Stimulated activated CD4-positive, alpha-beta T cell treated with anti-CD3 and anti-CD28 coated beads, TNF-alpha, amount 100 ng/mL, for 1 hour (primary cell): ENCODE measurements at places on chromosomes 11 and 22.
A peak's percentile ranks its signal among the peaks of the same experiment; 100 is the strongest.

DNA sequence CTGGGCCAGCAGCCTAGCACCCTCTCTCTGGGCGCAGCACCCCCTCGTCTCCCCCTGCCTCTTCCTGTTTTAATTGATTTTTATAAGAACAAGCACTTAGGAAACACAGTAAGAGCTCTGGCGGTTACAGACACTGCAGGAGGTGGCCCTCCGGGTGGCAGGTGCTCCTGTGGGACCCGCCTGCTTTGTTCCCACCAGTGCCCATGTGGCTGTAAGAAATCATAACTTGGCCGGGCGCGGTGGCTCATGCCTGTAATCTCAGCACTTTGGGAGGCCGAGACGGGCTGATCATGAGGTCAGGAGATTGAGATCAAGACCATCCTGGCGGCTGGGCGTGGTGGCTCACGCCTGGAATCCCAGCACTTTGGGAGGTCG lies 18.4 kb downstream of the TSPAN4 start:
- DNase-seq, result no peak

- DNase-seq, result peak; percentile 13
Measured at GRCh38 chr22:23263651-23264555, 83.6 kb downstream of the BCR start.

GRCh38 chr11:68839054-68839865 lies 2.5 kb downstream of the CPT1A start:
- DNase-seq, result peak; percentile 87

DNA sequence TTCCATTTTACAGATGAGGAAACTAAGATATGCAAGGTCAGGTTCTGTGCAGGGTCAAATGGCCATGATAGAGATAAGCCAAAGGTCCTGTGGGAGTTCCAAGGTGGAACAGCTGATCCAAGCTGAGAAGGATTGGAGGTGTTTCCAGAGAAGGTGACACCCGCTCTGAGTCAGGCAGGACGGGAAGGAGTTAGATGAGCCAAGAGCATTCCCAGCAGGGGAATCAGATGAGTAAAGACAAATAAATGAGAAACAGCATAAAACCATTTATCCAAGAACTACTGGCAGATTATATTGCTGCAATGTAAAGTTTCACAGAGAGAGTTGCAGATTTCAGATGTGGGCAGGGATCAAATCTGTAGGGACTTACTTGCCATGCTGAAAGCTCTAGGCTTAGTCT lies 18.9 kb upstream of the HEPHL1 start:
- DNase-seq, result no peak

- DNase-seq, result no peak
Measured at GRCh38 chr11:57392066-57392762, 1.8 kb upstream of the PRG2 start.

DNA sequence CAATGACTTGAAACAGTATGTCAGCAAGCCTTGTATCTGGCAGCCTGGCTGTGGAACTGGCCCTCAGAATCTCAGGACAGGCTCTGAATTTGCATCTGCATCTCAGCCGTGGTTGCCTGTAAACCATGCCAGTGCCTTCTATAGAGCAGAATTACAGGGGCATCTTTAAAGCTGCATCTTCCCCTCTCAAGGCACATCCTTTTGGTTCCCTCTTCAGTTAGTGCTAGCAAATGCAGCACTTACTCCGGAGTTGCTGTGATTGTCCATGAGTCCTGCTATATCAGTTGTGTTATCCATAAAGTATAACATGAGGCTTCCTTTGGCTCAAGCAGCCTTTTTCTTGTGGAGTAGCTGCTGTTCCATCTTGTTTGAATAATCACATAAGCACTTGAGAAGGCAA lies 53.9 kb upstream of the PARVG start:
- DNase-seq, result no peak

DNA sequence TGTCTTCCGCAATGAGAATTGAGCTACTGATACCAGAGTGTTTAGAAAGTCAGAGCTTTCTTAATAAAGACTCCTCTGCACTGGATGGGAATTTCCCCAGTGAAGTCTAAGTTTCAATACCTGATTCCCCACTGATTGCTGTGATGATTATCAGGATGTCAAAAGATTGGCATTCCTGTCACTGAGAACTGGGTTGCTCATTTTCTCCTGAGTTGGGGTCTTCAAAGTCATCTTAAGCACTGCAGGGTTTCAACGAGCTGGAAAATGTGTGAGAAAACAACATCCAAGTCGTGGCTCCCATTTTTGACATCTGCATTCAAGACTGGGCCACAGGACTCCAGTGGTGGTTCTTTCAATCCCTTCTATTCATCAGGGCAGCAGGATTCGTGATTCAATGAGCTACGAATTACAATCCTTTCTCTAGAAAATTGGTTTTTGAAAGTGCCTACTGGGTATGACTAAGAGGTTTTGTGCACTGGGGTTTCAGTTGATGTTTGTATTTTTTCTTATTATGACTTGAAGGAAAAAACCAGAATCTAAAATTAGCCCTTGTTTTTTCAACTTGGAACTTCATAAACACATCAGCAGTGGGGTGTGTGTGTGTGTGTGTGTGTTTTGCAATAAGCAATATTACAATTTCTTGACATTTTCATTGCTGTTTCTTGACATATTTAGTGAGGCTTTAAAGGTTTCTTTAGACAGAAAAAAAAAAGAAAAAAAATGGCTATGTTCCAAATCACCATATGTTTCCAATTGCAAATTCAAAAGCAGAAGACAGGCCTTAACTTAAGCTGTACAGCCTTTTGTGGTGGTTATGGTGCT lies 233.0 kb downstream of the FAM76B start:
- no peak for DNase-seq
